Regular cardiac myocyte (primary cell): ENCODE measurements at places on chromosomes 4 and X. TPM values are rescaled to one million over a fixed set of nuclear protein-coding genes. Genes with fewer than 3 reads are reported as not detected.

DIAPH2 gene
- 14.6 and 21.7 TPM in 2 replicates for total RNA-seq

RS1 gene
- total RNA-seq = not detected in 2 replicates

UNC5C gene
- 4.4 and 4.8 TPM in 2 replicates for total RNA-seq

SPOCK3 gene
- 1.5 and 2.0 TPM in 2 replicates for total RNA-seq

MAGEA12 gene
- not detected in 2 replicates for total RNA-seq

SLC26A1 gene
- under 0.01 TPM in 1 of 2 replicates, not detected in the other for total RNA-seq

ZBED1 gene
- total RNA-seq = 26.8 and 46.2 TPM in 2 replicates

MAGEA2 gene
- total RNA-seq = not detected in 2 replicates

RNF113A gene
- 20.1 and 24.2 TPM in 2 replicates for total RNA-seq

TACR3 gene
- total RNA-seq = not detected in 2 replicates

STPG2 gene
- total RNA-seq = under 0.01 and 0.56 TPM in 2 replicates

USP17L25 gene
- not detected in 2 replicates for total RNA-seq

ATP1B4 gene
- not detected in 2 replicates for total RNA-seq

CYSLTR1 gene
- total RNA-seq = not detected in 2 replicates

DDX53 gene
- total RNA-seq = not detected in 2 replicates
